ENCODE measurements at places on chromosomes 1 and 21. TPM values are rescaled to one million over a fixed set of nuclear protein-coding genes. Genes with fewer than 3 reads are reported as not detected.

DNA sequence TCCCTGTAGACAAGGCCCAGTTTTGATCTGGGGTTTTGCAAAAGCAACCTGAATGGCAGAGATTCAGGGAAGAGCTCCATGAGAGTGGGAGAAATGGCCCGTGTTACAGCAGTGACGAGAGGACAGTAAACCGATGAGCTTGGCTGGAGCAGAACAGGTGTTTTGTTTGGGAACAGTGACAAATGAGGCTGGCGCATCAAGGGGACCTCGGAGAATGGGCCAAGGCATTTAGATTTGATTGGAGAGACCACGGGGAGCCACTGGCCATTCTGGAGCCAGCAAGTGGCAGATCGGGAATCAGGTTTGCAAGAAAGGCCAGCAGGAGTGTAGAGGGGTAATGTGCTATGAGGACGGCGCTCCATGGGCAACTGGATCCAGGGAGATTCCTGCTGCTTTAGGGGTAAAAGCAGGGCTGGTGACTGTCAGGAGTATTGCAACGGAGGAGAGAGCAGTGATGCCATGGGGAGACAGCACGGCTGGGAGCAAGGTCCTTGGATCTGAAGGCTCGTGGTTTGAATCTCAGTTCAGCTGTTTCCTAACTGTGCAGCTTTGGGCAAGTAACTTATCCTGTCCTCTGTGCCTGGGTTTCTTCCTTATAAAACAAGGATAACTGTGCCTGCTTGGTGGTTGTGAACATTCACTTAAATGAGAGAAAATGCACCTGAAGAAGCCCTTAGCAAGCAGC is 9.9 kb upstream of the KLHDC7A start:
- no peak overlapping the region for H3K4me3 ChIP-seq
- no peak for DNase-seq
- no peaks in the 10 kb centered on the region for H3K36me3 ChIP-seq
- no peak overlapping the region for H3K27ac ChIP-seq

- H3K27me3 ChIP-seq, result peaks cover 69% of the 10 kb centered on the region
- DNase-seq, result no peak
- H3K4me1 ChIP-seq, result peaks cover 8% of the 10 kb centered on the region
Observed at GRCh38 chr1:175075572-175076568, 8.2 kb downstream of the TNN start.

DNA sequence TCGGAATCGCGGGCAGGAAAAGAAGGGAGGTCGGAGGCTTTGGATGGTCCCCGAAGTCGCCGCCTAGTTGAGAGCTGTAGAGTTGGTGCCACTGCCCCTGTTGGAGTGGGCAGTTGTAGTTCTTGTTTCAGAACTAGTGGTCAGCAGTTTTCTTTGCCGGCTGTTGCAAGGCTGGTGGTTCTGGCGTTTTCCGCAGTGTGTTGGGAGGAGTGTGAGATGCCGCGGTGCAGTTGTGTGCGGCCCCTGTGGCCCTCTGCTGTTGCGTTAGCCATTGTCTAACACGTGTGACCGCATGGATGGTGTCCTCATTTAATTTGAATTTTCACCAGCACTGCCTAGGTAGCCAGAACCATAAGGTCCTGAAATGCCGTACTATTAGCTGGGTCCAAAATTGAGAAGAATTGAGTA is 1.4 kb downstream of the ARF1 start:
- peaks cover 54% of the 10 kb centered on the region for H3K4me1 ChIP-seq
- peak overlapping the region; percentile 95 for H3K4me3 ChIP-seq
- no peaks in the 10 kb centered on the region for H3K36me3 ChIP-seq
- DNase-seq, result no peak
- no peaks in the 10 kb centered on the region for H3K27me3 ChIP-seq

The AZIN2 gene
- 8.6 TPM for total RNA-seq

Data from T-helper 17 cell (primary cell).